Vagina (tissue), 2 donors: ENCODE measurements at places on chromosomes 13 and 19.

DNA sequence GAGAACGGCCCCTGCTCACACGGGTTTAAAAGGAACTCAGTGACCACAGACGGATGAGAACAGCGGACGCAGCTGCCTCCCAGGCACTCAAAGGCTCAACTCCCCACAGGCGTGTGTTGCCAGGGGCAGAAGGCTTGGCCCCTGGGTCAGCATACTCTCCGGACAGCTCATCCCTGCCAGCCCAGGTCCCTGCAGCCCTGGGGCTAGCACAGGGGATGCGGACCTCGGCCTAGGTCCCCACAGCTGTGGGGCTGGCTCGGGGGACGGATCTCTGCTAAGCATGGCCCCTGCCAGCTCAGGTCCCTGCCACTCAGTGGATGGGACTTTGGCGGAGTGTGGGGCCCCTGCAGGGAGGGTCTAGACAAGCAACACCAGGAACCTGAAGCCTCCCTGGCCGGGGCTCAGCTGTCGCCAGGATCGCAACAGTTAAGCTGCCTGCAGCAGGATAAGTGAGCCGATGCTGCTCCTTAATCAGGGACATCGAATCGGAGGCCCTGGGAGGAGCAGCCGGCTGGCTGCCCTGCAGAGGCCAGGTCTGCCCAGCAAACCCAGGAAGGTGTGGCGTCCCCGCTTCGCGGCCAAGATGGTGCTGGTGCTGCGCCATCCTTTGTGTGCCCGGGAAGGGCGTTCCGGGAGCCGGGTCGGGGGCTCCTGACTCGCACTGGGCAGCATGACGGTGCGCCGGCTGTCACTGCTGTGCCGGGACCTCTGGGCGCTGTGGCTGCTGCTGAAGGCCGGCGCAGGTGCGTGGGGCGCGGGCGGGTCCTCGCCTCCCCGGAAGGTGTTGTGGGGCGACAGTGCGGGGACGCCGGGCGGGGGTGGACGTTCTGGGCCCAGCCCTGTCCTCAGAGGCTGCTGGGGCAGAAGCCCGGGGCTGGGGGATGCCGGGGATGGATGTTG, 32.5 kb downstream of the MCF2L start:
- no peak for DNase-seq

- DNase-seq, result no peak
These were observed 566.4 kb downstream of the DACH1 start for GRCh38 chr13:71300602-71301001.

GRCh38 chr13:23695711-23696464, 125.7 kb downstream of the TNFRSF19 start:
- no peak for DNase-seq

DNA sequence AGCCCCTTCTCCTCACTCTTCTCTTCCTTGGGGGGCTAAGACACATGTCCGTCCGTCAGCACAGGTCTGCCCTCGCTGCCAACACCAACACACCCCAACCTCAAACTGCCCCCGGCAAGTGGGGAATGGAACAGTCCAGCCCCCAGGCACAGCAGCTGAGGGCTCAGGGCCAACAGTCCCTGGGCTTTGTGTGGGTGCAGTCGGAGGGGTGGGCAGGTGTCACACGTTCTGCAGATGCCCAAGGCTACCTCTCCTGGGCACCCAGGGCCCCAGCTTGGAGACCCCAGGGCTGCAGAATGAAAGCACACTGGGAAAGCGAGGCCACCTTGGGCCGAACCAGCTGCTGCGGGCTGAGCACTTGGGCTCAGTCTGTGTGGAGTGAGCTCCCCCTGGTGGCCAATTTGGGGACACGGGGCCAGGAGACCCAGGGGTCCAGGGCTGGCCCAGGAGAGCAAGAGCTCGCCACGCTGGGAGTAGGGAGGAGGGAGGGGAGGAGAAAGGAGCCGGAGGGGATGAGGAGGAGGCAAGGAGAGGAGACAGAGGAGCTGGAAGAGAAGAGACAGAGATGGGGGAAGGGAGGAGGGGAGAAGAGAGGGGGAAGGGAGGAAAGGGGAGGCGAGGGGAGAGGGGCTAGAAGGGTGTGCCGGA, 14.0 kb upstream of the ATP8B3 start:
- no peak for DNase-seq

GRCh38 chr13:46492946-46493345, 60.0 kb upstream of the LRCH1 start:
- DNase-seq, result no peak

DNA sequence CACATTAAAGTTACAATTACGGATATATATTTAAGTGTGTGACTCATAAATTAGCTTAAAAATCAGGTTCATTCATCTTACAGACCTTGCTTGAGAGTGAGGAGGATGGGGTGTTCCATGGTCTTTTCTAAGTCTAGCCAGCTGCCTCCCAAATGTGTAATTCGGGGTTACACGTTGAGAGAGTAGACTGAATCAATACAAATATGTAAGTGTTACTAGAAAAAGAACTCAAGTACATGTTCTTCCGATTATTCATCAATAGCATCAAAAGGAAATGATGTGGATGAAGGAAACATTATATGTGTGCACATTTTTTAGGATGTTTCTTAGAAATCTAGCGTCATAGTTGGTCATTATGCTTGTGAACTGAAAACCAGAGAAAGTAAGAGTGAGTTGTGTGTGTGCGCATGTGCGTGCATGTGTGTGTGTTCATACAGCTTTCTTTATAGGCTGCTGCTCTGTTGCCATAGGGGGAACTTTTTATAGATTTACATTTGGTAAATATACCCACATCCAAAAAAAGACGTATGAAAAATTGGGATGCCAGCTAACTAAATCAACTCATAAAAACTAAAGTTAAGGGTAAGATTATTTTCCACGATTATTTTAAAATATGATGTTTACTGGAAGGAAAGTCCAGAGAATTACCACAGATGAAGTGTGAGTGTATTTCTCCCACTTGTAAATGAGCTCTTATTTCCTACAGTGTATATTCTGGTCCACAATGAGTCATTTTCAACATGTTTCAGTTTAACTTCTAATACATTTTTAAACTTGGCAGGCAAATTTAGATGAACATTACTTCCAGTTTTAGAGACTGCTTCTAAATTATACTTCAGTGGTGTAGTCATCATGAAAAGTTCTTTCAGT, 82.4 kb downstream of the PIBF1 start:
- DNase-seq, result no peak

GRCh38 chr13:50453188-50453587, 390.3 kb downstream of the DLEU7 start:
- no peak for DNase-seq

GRCh38 chr13:50459046-50459445, 384.4 kb downstream of the DLEU7 start:
- no peak for DNase-seq

GRCh38 chr19:9885077-9885552, 50.0 kb downstream of the PIN1 start:
- DNase-seq, result no peak

GRCh38 chr19:38669552-38669951, 22.1 kb downstream of the ACTN4 start:
- DNase-seq, result no peak

- no peak for DNase-seq
These were observed 3.0 kb upstream of the NANOS3 start for GRCh38 chr19:13873834-13874515.

- no peak for DNase-seq
These were observed 29.9 kb downstream of the ZDHHC20 start for GRCh38 chr13:21429211-21429610.

GRCh38 chr19:16885166-16885565, 3.6 kb upstream of the F2RL3 start:
- DNase-seq, result no peak

DNA sequence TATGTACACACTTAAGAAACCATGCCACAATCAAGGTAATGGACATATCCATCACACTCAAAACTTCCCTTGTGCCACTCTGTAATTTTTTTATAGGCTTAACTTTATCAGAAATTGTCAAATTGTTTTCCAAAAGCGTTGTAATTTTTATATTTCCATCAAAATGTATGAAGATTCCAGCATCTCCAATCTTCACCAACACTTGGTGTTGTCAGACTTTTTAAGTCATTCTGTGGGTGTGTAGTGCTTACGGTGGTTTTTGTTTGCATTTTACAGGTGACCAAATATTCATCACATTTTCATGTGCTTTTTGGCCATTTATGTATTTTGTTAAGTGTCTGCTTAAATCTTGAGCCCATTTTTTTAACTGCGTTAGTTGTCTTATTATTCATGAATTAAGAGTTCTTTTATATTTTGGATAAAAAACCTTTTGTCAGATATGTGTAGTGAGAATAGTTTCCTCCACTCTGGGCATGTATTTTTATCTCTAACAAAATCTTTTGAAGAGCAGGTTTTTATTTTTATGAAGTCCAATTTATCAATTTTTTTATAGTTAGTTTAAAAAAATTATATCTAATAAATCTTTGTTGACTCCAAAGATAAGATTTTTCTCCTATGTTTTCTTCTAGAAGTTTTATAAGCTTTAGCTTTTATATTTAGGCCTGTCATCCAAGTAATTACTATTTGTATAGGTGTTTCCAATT, 4.6 kb upstream of the ZNF45 start:
- no peak for DNase-seq

DNA sequence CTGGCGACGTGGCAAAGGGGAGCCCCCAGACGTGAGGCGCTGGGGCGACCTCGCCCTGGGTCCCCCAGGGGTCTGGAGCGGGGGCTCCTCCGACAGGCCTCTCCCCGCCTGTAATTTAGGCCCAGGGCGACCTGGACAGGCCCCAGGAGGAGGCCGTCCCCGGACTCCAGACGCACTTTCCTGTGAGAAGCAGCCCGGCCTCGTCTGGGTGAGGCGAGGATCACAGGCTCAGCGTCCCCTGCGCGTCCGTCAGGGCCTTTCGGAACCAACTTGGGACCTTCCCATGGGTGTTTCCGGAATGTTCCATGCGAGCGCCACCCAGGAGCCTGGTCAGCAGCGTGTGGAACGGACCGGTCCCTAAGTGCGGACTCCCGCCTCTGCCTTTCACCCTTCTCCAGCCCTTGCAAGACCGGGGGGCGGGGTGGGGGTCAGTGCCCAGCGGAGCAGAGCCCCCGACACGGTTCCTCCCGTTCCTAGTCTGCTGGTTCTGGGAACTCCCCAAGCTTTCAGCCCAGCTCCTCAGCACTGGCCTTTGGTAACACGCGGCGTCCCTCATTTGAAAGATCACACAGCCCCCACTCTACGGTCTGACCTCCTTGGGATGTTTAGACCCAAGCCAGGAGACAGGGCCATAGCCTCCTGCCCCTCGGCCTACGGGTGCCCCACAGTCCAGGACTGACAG, 1.1 kb upstream of the GRTP1 start:
- no peak for DNase-seq

GRCh38 chr13:29861694-29862110, 11.3 kb upstream of the UBL3 start:
- no peak for DNase-seq

DNA sequence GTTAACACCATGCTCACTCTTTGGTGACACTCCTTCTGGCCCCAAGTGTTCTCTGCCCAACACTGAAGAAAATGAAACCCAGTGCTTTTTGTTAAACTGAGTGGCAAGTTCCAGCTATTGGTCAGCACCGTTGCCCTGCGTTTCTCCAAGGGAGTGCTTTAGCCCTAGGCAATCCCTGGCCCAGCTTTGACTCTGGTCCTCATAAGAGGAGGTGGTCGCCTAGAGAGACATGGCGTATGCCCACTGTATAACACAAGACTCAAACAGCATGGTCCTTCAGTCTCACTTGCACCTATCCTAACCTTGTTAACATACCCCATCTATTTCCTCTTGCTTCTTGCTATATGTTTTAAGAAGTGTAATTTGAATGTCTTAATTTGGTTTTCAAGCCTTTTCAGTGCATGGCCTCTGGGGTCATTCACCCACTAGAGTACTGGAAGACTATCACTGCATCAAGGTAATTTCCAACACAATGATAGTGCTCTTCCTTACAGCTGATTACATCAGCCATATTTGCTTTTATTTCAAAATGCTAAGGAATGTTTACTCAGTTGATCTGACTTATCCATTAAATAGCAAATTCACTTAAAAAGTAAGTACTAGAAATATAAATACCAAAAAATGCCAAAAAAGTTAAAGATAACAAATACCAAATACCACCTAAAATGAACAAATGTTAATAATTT, 190.5 kb upstream of the SOX21 start:
- no peak for DNase-seq

GRCh38 chr19:46631481-46631880, 4.5 kb downstream of the GNG8 start:
- no peak for DNase-seq

DNA sequence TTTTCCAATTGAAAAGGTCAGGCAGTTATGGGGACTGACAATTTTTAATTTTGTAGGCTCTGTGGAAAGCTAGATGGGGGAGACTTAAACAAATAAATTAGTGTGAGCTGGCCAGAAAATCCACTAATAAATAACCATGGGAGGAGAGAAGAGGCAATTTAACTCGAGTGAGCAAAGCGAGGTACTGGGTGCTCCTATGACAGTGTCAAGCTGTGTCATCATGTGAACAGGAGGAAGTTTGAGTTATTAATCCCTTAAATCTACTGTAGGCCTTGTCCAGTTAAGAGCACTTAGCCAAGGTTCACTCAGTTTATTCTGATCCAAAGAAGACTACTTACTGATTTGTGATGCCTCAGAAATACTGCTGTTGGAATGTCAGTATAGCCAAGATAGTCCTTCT, 122.8 kb downstream of the OXGR1 start:
- DNase-seq, result no peak

DNA sequence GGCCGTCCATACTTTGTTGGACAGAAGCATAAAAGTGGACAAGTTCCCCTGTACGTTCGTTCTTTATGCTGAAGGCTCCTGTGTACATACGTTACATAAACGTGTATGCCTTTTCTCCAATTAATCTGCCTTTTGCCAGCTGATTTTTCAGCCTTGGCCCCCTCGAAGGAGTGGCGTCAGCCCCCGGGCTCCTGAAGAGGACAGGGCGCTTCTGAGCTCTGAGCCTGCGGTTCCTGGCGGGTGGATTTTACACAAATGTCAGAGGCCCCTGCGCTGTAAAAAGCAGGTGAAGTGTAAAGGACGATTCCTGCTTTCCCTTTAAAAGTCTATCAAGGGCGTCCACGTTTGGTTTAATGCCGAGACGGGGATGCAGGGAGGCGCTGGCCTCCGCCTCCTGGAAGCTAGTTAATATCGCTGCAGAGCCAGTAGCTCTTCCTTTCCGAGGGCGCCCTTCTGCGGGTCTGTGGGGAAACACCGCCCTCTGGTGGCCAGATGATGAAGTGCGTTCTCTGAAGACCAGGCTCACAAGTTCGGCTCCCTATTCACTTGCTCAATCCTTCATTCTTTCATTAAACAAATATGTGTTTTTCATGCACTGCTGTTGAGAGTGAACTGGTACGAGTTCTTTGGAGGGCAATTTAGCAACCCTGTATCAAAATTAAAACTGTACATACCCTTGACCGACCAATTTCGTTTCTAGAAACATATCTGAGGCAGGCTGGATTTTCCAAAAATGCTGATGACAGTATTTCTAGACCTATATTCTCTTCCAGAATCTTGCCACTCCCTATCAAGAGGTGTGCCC, 62.0 kb downstream of the GPR12 start:
- peak; percentile 93 for DNase-seq

DNA sequence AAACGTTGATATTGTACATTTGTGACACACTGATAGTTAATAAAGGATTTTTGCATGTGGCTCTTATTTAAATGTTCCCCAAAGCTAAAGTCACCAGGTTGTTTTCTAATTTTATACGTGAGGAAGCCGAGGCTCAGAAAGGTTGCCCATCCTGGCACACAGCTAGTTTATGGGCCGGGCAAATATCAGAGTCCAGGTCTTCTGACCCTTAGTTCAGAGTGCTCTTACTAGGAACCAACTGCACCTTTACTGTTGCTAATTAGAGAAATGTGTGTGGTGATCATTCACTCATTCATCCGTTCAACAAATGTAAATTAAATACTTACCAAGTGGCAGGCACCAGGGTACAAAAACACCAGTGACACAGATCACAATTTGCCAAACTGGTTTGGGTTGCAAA, 46.3 kb upstream of the RGCC start:
- DNase-seq, result no peak
